Activated naive CD8-positive, alpha-beta T cell treated with anti-CD3 and anti-CD28 coated beads, Interleukin-2, amount 50 U/mL, for 24 hours (primary cell): ENCODE measurements at places on chromosomes 2 and 18.

DNA sequence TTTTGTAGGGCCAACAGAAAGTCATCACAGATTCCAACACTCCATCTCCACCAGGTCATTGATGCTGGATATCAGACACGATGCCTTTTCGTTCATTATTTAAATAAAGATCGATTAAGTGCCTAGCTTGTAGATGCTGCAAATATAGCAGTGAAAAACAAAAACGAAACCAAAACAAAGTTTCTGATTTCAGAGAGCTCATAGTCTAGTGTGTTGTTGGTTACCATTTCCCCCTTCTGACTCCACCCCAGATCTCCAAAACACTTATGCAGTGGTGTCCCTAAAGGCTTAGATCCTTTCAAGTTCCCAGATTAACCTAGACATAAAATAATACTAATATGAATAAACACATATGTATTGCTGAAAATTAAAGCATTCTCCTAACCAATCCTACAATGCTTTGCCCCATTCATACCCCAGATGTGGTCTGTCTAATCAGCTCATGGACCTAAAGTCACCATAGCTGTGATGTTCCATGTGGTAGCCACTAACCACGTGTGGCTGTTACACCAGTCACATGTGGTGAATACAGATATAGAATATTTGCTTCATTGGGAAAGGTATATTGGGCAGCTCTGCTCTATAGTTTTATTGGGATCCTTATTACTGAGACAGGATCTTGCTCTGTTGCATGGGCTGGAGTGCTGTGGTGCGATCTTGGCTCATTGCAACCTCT is 787.2 kb downstream of the TDRD15 start:
- DNase-seq = no peak

DNA sequence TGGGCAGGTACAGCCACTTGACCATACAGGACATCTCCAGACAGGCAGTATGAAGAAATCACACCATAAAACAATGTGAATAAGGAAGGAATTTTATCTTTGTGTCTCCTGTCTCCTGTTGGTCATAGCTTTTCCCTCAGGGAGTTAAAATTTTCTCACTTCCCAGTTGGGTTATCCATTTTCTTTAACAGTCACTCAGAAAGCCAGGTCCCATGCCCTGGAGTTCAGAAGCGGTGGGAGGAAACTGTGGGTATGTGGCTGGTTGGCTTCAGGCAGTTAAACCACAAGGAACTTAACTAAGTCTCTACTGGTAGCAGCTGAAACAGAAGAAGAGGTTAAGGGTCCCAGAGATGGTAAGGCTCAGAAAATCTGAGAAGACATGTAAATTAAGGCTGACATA is 6.5 kb upstream of the SMAD2 start:
- no peak for DNase-seq

DNA sequence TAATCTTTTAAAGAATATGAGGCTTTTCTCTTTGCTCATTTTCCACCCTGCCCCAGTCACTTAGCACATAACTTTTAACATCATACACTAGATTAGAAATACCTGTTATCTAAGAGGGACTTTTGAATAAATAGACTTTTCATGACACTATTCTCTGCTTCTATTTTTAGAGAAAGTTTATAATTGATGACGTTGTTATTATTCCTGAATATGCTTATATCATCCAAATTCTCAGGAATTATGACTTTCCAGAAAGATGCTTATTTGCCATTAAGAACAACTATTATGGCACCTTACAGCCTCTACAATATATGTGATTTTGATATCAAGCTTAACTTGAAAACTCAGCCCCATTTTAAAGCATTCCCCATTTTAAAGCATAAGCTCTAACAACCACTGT is 11.4 kb downstream of the TMEFF2 start:
- DNase-seq = no peak

DNA sequence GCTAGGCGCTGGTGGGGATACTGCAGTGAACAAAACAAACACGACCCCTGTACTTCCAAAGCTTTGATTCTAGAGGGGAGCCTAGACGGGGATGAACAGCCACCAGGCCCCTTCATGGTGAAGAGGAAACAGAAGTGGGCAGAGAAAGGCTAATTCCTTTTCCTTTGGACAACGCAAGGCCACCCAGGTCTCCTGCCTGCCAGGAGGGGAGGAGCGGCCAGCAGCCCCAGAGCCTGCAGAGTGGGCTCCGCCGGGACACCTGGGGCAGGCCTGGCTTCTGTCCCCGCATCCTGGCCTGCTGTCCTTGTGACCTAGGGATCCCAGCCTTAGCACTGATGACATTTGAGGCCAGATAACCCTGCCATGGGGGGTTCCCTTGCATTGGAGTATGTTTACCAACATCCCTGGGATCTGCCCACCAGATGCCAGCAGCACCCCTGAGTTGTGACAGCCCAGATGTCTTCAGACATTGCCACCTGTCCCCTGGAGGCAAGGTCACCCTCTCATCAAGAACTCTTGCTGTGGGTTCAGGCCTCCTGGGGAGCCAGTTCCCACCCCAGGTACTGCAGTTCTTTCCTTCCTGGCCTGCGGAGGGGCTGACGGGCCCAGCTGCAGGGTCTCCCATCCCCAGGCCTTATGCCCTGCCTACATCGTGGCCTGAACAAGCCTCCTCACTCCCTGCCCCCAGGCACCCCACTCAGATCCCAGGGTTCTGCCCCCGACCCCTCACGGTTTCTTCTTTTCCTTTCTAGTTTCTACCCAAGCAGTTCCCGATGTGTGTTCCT is 125.7 kb downstream of the SEPTIN10 start:
- no peak for DNase-seq

DNA sequence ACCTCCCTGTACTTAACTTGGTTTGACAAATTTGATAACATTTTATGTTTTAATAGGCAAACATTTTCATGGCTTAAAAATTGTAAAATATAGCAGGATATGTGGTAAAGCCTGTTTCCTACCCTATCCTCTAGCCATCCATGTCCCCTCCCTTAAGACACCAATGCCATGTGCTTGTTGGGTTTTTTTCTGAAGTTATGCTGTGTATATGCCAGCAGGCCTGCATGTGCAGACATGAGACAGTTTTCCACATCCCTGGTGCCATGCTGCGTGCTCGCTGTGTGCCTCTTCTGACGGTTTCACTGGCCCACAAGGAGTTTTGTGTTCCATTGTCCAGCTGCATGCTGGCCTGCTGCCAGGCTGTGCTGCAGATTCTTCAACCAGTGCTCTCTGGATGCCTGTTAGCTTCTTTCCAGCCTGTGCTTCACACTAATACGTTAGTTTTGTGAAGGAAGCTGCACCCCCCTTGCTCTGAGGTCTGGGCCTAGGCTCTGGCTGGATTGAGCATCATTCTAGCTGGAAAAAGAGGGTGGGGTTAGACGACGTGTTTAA is 16.9 kb downstream of the INPP4A start:
- DNase-seq = no peak
